ENCODE measurements at places on chromosomes 16 and 17. TPM values are rescaled to one million over a fixed set of nuclear protein-coding genes. Genes with fewer than 3 reads are reported as not detected.

DNA sequence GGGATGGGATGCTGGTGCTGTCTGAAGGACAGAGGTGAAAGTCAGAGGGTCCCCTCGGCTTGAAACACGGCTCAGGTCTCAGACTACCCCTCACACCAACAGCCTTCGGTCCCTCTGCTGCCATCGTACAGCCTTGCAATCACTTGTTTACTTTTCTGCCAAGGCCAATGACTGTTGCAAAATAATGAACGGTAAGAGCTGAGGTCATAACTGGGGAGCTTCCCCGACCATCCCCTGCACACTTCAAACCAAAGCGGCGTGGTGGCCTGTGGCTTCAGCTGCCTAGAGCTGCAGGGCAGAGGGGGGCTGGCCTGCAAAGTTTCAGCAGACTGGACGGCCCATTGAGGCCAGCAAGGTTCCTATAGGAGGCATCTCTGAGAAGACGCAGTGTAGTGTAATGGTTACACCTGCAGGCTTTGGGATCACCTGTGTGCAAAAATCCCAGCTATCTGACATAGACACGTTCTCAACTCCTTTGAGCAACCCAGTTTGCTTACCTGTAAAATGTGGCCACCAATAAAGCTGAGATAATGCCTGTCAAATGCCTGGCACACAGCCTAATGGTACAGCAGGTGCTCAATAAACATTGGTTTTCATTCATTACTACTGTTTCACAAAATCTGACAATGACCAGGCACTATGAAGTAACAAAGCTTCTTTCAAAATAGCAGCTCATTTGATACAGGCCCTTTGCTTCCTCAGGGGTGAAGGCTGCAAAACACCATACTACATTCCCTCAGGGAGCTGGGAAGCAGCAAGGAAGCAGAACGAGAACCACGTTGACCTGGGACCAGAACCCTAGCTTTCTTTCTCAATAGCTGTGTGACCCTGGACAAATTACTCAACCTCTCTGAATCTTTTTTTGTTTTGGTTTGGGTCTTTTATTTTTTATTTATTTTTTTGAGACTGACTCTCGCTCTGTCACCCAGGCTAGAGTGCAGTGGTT is 5.0 kb downstream of the PAM16 start:
- peaks cover 7% of the 10 kb centered on the region for H3K4me1 ChIP-seq
- peak overlapping the region; percentile 13 for H3K27ac ChIP-seq
- no peaks in the 10 kb centered on the region for H3K36me3 ChIP-seq
- no peak for DNase-seq

DNA sequence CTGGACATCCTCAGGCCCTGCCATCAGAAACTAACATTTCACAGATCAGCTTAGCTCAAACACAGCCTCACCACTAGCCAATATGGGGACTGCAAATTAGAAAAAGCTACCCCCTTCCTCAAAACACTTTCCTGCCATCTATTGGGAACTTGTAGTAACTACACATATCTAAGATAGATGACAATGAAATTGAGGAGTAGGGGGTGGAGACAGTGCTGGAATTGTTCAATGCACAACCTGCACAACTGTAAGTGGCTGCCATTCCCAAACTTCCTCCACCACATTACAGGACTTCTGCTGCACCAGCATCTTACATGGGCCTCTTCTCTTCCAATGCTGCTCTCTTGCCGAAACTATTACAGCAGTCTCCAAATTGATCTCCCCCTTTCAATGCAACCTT is 21.9 kb downstream of the AIPL1 start:
- H3K4me3 ChIP-seq: no peak overlapping the region
- H3K36me3 ChIP-seq: no peaks in the 10 kb centered on the region
- H3K4me1 ChIP-seq: no peaks in the 10 kb centered on the region
- no peaks in the 10 kb centered on the region for H3K27me3 ChIP-seq
- DNase-seq: no peak
- H3K27ac ChIP-seq: no peak overlapping the region

GRCh38 chr17:41421116-41421515 is 3.3 kb downstream of the KRT37 start:
- H3K36me3 ChIP-seq: no peaks in the 10 kb centered on the region
- H3K4me3 ChIP-seq: no peak overlapping the region
- no peak for DNase-seq
- no peaks in the 10 kb centered on the region for H3K4me1 ChIP-seq
- no peak overlapping the region for H3K27ac ChIP-seq

DNA sequence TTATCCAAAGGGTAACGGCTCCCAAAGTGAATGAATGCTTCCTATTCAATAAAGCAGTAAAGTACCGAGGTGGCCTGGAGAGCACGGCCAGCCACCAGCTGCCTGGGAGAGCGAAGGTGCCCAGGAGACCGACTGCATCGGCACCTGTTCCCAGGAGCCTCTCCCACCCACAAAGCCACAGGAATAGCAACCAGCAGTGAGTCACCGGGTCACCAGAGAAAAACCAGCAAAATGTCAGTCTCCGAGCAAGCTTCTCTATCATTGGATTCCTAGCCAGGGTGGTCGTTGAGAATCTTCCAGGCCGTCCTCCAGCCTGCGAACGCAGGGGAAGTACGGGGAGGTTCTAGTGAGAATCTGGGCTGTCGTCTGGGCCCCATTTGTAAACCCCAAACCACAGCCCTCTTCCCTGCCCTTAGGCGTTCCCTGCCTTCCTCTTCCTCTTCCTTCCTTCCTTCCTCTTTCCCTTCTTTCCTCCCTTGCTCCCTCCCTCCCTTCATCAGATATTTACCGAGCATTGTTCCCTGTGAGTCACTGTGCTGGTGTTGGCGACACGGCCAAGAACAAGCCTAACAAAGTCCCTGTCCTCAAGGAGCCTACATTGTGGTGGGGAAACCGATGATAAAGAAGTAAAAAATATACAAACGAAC is 114.6 kb downstream of the SLC39A11 start:
- H3K27me3 ChIP-seq: no peaks in the 10 kb centered on the region
- H3K4me3 ChIP-seq: no peak overlapping the region
- no peak for DNase-seq
- H3K27ac ChIP-seq: no peak overlapping the region

- H3K4me3 ChIP-seq: no peak overlapping the region
- DNase-seq: no peak
- H3K36me3 ChIP-seq: no peaks in the 10 kb centered on the region
- no peak overlapping the region for H3K27ac ChIP-seq
Measured at GRCh38 chr16:77668201-77668600, 54.1 kb upstream of the NUDT7 start.

DNA sequence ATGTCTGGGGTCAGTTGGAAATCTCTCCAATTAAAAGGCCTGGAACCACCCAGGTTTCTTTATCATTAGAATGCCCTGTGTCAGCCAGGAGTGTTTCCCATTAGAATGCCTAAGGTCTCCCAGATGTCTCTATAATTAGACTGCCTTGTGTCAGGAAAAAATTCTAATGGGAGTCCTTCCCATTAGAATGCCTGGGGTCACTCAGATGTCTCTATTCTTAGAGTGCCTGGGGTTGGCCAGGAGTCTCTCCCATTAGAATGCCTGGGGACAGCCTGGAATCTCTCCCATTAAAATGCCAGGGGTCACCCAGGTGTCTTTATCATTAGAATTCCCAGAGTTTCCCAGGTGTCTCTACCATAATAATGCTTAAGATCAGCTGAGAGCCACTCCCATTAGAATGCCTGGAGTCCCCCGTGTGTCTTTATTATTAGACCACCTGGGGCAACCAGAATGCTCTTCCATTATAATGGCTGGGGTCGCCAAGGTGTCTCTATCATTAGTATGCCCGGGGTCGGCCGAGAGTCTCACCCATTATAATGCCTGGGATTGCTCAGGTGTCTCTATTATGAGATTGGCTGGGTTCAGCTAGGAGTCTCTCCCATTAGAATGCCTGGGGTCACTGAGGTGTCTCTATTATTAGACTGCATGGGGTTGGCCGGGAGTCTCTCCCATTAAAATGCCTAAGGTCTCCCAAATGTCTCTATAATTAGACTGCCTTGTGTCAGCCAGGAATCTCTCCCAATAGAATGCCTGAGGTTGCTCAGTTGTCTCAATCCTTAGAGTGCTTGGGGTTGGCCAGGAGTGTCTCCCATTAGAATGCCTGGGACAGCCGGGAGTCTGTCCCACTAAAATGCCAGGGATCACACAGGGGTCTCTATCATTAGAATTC is 2254.6 kb downstream of the TP53TG3F start:
- H3K4me1 ChIP-seq: no peaks in the 10 kb centered on the region
- no peak for DNase-seq
- no peak overlapping the region for H3K4me3 ChIP-seq
- H3K27ac ChIP-seq: no peak overlapping the region
- no peaks in the 10 kb centered on the region for H3K27me3 ChIP-seq
- H3K36me3 ChIP-seq: no peaks in the 10 kb centered on the region

GRCh38 chr16:47480410-47480809 is 19.3 kb downstream of the PHKB start:
- H3K4me1 ChIP-seq: no peaks in the 10 kb centered on the region
- no peak overlapping the region for H3K27ac ChIP-seq
- H3K4me3 ChIP-seq: no peak overlapping the region
- no peaks in the 10 kb centered on the region for H3K36me3 ChIP-seq
- DNase-seq: no peak
- H3K27me3 ChIP-seq: no peaks in the 10 kb centered on the region

- H3K4me1 ChIP-seq: peaks cover 91% of the 10 kb centered on the region
- peak overlapping the region; percentile 95 for H3K27ac ChIP-seq
- no peaks in the 10 kb centered on the region for H3K27me3 ChIP-seq
- H3K36me3 ChIP-seq: no peaks in the 10 kb centered on the region
Measured at GRCh38 chr16:17364319-17365210, 106.2 kb downstream of the XYLT1 start.

GRCh38 chr16:56882077-56882800 is 17.2 kb downstream of the SLC12A3 start:
- DNase-seq: no peak
- H3K4me1 ChIP-seq: no peaks in the 10 kb centered on the region
- H3K36me3 ChIP-seq: no peaks in the 10 kb centered on the region
- no peak overlapping the region for H3K4me3 ChIP-seq
- H3K27me3 ChIP-seq: no peaks in the 10 kb centered on the region
- H3K27ac ChIP-seq: no peak overlapping the region

DNA sequence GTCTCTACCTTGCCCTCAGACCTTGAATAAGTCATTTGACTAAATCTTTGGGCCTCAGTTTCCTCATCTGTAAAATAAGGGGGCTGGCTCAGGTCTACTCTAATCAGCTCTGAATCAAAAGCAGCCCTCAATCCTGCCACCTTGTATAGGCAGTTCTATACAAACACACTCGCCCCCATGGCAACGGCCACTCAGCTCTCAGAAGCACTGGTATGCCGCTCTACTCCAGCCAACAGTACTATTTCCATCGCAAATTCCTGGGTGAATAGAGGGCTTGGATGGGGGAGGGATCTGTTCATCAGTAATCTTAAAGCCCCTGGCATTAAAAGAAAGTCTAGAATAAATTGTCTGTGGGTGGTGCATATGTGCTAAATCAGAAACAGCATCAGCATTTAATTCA is 21.2 kb upstream of the TAOK1 start:
- H3K27me3 ChIP-seq: no peaks in the 10 kb centered on the region
- DNase-seq: no peak
- no peak overlapping the region for H3K27ac ChIP-seq
- H3K36me3 ChIP-seq: no peaks in the 10 kb centered on the region

DNA sequence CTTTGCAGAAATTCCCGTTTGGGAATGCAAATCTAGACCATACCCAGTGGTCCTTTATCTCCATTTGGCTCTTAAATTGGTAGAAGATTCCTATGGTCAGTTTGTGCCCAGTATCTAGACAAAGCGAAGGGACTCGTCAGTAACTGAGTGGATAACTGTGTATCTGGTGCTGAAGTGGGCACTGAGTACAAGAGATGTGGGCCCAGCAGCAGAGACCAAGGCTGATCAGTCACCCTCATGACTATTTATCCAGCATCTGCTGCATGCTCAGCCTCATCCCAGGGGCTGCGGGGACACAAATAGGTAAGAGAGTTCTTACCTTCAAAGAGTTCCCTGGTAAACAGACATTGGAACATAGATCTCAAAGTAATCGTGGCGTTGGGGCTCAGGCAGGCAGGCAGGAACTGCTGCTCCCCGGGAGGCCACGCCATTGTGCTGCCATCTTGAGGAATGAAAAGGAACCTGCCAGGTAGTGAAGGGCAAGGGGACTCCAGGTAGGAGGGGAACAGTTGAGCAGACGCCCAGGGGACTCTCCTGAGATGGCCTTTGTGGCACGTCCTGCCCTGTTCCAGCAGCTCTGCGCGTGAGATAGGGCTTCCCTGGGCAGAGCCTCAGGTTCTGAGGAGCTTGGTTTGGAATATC is 10.3 kb downstream of the NT5M start:
- H3K27me3 ChIP-seq: no peaks in the 10 kb centered on the region
- H3K4me3 ChIP-seq: no peak overlapping the region
- peak; percentile 78 for DNase-seq
- H3K36me3 ChIP-seq: no peaks in the 10 kb centered on the region
- no peaks in the 10 kb centered on the region for H3K4me1 ChIP-seq

DNA sequence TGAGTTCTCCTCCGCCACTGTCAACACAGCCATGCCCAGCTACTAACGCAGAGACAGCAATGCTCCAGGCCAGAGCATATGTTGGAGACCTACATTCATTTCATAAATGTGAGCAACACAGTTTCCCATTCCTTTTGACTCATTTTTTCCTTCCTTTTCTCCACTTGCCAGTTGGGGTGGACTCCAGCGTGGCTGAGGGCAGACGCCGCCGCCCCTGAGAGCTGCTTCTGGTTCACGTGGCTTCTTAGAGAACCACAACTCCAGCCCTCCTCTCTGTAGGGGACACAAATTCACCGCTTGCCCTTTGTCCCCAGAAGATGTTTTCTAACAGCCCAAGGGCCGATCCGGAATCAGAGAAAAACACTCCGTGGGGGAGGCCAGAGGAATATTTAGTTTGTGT is 45.8 kb upstream of the ZCCHC14 start:
- H3K4me3 ChIP-seq: no peak overlapping the region
- H3K4me1 ChIP-seq: no peaks in the 10 kb centered on the region
- no peaks in the 10 kb centered on the region for H3K27me3 ChIP-seq
- no peaks in the 10 kb centered on the region for H3K36me3 ChIP-seq
- no peak overlapping the region for H3K27ac ChIP-seq

The SLC35B1 gene
- 58.1 TPM for total RNA-seq

The GOSR1 gene
- total RNA-seq: 45.1 TPM

The TLCD3B gene
- total RNA-seq: not detected

The KRTAP9-9 gene
- not detected for total RNA-seq

The HOXB9 gene
- total RNA-seq: not detected

The KPNA2 gene
- 50.1 TPM for total RNA-seq

The COL1A1 gene
- total RNA-seq: 4.4 TPM
